Stimulated activated CD4-positive, alpha-beta T cell treated with anti-CD3 and anti-CD28 coated beads, Interleukin-12 subunit alpha, Interleukin-12 subunit beta, amount 100 ng/mL, for 48 hours (primary cell): ENCODE measurements at places on chromosomes 16 and 17.

DNA sequence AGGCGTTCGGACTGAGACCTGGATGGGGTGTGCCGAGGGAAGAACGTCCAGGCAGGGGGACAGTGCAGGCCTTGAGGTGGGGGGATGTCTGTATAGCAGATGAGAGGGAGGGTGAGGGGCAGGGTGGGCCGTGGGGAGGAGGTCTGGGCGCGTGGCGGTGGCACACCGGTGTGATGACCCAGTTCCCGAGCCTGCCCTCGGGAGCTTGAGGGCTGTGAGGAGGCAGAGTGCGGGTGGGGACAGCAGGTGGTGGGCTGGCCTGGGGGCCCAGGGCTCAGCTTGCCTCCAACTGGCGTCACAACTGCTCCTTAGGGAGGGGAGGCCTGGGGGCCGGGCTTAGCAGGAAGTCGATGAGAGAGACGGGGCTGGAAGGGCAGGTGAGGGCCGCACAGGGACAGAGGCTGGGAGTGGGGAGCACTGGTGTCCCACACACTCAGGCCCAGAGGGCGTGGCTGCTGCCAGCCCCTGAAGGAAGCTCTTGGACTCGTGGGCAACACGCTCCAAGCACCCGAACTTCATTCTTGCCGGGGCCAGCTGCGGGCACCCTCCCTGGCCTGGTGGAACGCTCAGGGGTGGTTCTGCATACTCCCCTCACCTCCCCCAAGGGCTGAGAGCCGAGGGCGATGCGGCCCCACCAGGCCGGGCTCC is 6.5 kb downstream of the CACNA1H start:
- no peak for DNase-seq

GRCh38 chr17:76726776-76727718 is at the start of gene METTL23:
METTL23 (plus strand) TSS chr17:76726839; CDS start chr17:76729711, 2,872 bp downstream.
- peak; percentile 59 for DNase-seq

DNA sequence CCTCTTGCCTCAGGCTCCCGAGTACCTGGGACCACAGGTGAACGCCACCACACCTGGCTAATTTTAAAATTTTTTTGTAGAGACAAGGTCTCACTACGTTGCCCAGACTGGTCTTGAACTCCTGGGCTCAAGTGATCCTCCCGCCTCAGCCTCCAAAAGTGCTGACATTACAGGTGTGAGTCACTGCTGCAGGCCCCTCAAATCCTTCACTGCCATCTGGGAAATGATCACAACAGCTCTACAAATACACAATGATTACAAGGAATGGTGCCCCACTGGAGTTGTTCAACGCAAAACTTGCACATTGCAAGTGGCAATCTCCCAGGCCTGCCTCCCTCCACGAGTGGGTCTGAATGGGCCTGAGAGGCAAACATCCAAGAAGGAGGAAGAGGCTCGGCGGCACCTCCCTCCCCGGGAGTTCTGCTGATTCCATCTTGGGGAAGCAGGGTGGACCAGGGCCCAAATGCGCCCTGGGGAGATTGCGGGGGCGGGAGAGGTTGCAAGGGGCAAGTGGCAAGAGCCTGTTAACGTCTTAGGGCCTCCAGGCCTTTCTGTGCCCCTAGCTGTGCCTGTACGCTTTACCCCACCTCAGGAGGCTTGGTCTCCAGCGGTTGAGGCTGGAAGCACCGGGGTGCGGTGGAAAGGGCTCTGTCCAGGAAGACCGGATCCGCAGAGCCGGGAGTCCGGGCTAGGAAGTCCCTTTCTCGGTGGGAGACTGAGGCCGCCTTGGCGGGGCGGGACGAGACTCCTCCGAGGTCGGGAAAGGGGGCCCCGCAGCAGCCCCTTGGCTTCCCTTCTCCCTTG is 656 bp upstream of the IGFBP4 start:
- DNase-seq = no peak

GRCh38 chr16:14341324-14342225 is 270.5 kb downstream of the MRTFB start:
- DNase-seq = no peak

- no peak for DNase-seq
Observed at GRCh38 chr16:73056448-73056847, 8.5 kb upstream of the ZFHX3 start.

GRCh38 chr16:10561001-10561400 is 19.4 kb downstream of the EMP2 start:
- DNase-seq = no peak

DNA sequence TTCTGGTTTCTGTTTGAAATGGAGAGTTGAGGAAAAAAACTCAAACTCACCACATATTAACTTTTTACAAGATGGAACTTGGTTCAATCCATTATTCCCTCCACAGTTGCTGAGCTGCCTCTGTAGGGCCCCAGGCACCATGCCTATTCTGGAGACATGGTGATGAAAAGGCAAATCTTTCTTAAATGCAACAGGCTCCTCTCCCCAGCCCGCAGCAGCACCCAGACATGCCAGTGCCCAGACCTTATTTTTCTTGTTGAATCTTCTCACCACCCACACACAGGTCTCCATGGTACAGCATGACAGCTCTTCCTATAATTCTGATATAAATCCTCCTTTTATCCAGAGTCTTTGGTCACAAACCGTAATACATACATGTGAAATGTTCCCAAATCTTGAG is 7.6 kb downstream of the CYTH1 start:
- no peak for DNase-seq

GRCh38 chr16:68385371-68385770 is 62.9 kb downstream of the SMPD3 start:
- DNase-seq = no peak

GRCh38 chr16:5971924-5972323 is 874.3 kb upstream of the EEF2KMT start:
- DNase-seq = no peak

GRCh38 chr16:48907906-48908634 is 298.1 kb upstream of the N4BP1 start:
- no peak for DNase-seq

GRCh38 chr16:84462296-84463210 is 41.9 kb downstream of the MEAK7 start:
- DNase-seq = no peak

- no peak for DNase-seq
Observed at GRCh38 chr17:34386343-34386696, 23.3 kb upstream of the CCL1 start.

GRCh38 chr17:63436523-63437110 is 9.5 kb downstream of the CYB561 start:
- DNase-seq = no peak

GRCh38 chr17:2551928-2552327 is 40.2 kb upstream of the METTL16 start:
- DNase-seq = no peak

GRCh38 chr17:42509409-42509808 is 26.6 kb upstream of the NAGLU start:
- no peak for DNase-seq
